ENCODE measurements at places on chromosomes 4 and X.

DNA sequence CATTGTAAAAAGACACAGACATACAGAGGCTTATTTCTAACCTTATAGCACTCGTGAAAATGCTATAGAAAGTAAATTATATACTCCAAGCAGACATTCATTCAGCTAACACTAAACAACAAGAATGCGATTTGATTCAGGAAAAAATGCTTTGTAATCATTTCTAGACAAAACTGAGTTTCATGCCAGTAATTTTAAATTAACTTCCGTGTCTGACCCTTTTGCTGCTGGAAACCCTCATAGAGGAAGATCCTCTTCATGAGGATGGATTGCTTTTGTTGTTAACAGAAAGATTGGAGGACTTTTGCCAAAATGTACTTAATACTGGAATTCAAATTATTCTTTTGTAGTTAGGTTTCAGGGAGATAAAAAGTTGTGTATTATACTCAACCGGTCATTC lies 43.3 kb downstream of the GUCY1A1 start:
- no peak for DNase-seq

DNA sequence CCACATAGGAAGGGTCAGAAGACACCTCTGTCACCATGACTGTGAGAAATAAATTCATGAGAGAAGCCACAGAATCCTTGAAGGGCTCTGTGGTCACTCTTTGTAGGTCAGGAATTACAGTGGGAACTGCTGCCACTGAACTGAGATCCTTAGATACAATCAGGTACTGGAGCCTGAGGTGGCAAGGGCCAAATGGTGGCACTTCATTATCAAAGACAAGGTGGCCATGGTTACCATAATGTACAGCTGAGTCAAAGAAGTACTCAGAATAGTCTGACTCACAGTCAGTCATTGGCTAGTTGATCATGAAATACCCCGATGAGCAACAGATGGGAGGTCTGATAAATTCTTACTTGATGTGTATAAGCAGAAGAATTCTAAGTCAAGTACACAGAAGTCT lies 131.9 kb downstream of the RTL3 start:
- no peak for DNase-seq

DNA sequence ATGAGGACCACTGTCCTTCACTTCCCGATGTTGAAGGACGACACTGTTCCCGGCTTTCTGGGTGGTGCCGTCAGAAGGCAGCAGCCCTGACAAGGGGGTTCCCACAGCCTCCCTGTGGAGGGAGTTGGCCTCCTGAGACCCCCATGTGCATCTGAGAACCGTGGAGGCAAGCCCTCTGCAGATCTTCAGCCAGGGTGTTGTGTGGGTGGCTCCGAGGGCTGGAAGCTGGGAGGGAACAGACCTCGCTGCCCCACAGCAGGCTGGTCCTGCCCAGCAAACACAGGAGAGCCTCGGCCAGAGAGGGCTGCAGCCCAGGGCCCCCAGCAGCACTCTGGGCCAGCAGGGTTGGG lies 16.2 kb downstream of the DGKQ start:
- no peak for DNase-seq

DNA sequence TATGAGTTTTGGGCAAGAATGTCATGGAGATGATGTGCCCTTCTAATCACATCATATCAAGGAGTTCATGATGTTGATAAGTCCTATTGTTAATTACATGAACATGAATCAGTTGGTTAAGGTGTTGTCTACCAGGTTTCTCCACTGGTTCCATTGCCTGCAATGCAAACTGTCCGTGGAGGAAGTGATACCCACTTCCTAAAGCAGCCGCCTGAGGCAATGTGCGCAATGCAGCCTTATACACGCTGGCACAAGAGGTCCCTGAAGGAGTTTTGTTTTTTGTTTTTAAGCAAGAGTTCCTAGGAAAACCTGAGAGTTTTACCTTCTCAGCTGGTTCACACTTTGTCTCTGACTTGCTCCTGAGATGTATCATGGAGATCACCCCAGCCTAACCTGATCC lies 5.9 kb upstream of the GPKOW start:
- DNase-seq: no peak

All from endothelial cell of umbilical vein (primary cell).